ENCODE measurements at places on chromosomes 7 and 10.

- DNase-seq: no peak
Measured at GRCh38 chr10:31126593-31126992, 94.9 kb upstream of the ZNF438 start.

GRCh38 chr7:7932553-7932952 is 36.0 kb upstream of the GLCCI1 start:
- no peak for DNase-seq

GRCh38 chr10:89799573-89799972 is 98.2 kb downstream of the KIF20B start:
- no peak for DNase-seq

GRCh38 chr10:75048669-75049098 is 62.8 kb upstream of the SAMD8 start:
- DNase-seq: no peak

GRCh38 chr10:76621886-76622620 is 1015.6 kb downstream of the KCNMA1 start:
- no peak for DNase-seq

All from stimulated activated CD8-positive, alpha-beta memory T cell treated with anti-CD3 and anti-CD28 coated beads, Interleukin-15, amount 100 ng/mL, for 1 hour (primary cell).